ENCODE measurements at places on chromosomes 2 and 18.

DNA sequence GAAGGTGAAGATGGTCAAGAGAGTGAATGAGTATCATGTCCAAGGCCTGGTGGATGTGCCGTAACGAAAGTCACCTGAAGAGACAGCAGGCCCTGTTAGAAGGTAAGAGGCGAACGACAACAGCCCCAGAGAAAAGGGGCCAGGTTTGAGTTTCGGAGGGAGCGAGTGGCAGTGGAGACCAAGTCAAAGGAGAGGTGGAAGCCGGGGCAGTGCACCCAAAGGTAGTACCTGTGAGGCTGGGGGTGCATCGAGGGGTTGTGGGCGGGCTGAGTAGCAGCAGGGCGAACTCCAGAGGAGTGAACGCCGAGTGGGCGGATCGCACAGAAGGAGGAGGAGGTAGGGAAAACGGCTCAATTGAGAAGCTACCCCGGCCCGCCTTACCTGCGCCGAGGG, 358 bp downstream of the USP37 start:
- DNase-seq = no peak

GRCh38 chr18:43627848-43628530, 350.7 kb upstream of the SYT4 start:
- no peak for DNase-seq

- no peak for DNase-seq
Observed at GRCh38 chr2:9770308-9771100, 72.8 kb upstream of the TAF1B start.

- DNase-seq = no peak
Observed at GRCh38 chr2:219401606-219402005, 13.9 kb upstream of the DNPEP start.

- DNase-seq = no peak
Observed at GRCh38 chr2:226839951-226840350, 4.1 kb downstream of the RHBDD1 start.

Measured in RWPE2 (cell line).